ENCODE measurements at places on chromosomes 6 and 20. TPM values are rescaled to one million over a fixed set of nuclear protein-coding genes. Genes with fewer than 3 reads are reported as not detected.

The NEURL2 gene
- 5.6 TPM for total RNA-seq

The LY6G6F gene
- total RNA-seq = not detected

The MBOAT1 gene
- 3.3 TPM for total RNA-seq

The ID4 gene
- not detected for total RNA-seq

The DOK5 gene
- 0.98 TPM for total RNA-seq

The DEFB128 gene
- total RNA-seq = not detected

The OR11A1 gene
- total RNA-seq = not detected
